ENCODE measurements at places on chromosomes 2 and 18.

DNA sequence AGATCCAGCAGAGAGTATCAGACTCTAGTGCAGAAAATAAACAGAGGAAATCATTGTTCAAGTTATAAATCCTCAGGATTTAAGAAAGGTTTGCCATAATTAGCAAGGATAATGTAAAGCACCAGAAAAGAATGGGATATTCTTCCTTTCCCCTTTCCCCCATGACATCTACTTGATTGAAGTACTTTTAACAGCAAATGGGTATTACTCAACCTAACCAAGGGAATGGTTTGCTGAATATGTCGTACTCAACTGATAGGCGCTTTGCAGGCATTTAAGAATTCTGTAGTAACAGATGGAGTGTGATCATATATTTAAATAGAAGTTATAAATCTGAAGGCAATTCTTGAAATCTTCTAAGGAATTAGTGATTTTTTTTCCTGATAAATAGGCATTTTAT lies 2.7 kb downstream of the APCDD1 start:
- no peak for DNase-seq

GRCh38 chr2:132252894-132253264 lies 91.1 kb upstream of the ANKRD30BL start:
- DNase-seq: no peak

DNA sequence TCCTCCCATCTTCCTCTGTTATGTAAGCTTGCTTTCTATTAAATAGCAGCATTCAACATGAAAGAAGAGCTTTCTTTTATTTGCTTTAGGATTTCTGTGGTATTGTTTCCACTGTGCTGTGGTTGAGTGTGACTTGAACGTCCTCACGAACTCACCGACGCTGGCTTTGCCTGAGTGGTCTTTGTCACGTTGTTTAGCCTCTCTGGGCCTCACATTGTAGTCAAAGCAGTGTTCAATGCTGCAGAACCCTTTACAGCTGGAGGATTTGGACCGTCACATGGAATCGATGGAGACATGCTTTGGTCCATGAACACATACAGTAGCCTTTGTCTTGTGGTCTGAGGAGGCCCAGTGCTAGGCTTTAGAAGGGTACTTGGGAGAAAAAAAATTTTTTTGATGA lies 66.3 kb downstream of the TANC1 start:
- no peak for DNase-seq

- DNase-seq: no peak
These were observed 23.7 kb upstream of the PLEKHM3 start for GRCh38 chr2:208049006-208049405.
